ENCODE measurements at places on chromosomes 1 and 21. TPM values are rescaled to one million over a fixed set of nuclear protein-coding genes. Genes with fewer than 3 reads are reported as not detected.

IL20 gene
- total RNA-seq, result not detected

SH2D2A gene
- 0.88 TPM for total RNA-seq

DIPK1A gene
- 9.4 TPM for total RNA-seq

SLC1A7 gene
- 0.12 TPM for total RNA-seq

KRTAP7-1 gene
- not detected for total RNA-seq

AMY2A gene
- not detected for total RNA-seq

VSIG8 gene
- total RNA-seq, result not detected

DISP1 gene
- 7.0 TPM for total RNA-seq

GJA8 gene
- not detected for total RNA-seq

ST3GAL3 gene
- total RNA-seq, result 10.7 TPM

SPRR2B gene
- total RNA-seq, result not detected

MAP3K7CL gene
- 9.9 TPM for total RNA-seq

MFAP2 gene
- 85.2 TPM for total RNA-seq

SLC6A9 gene
- total RNA-seq, result 4.4 TPM

FAM131C gene
- 0.75 TPM for total RNA-seq

PIGC gene
- total RNA-seq, result 12.0 TPM

PPIAL4G gene
- total RNA-seq, result not detected

SLAMF1 gene
- not detected for total RNA-seq

DIO1 gene
- total RNA-seq, result not detected

RNU1-1 gene
- under 0.01 TPM for total RNA-seq
